SW 1271 (cell line): ENCODE measurements at places on chromosomes 5 and 9.

GRCh38 chr5:156094001-156094400 lies 233.0 kb upstream of the SGCD start:
- DNase-seq: no peak

GRCh38 chr5:146873186-146873917 lies 5.2 kb downstream of the PPP2R2B start:
- DNase-seq: no peak

DNA sequence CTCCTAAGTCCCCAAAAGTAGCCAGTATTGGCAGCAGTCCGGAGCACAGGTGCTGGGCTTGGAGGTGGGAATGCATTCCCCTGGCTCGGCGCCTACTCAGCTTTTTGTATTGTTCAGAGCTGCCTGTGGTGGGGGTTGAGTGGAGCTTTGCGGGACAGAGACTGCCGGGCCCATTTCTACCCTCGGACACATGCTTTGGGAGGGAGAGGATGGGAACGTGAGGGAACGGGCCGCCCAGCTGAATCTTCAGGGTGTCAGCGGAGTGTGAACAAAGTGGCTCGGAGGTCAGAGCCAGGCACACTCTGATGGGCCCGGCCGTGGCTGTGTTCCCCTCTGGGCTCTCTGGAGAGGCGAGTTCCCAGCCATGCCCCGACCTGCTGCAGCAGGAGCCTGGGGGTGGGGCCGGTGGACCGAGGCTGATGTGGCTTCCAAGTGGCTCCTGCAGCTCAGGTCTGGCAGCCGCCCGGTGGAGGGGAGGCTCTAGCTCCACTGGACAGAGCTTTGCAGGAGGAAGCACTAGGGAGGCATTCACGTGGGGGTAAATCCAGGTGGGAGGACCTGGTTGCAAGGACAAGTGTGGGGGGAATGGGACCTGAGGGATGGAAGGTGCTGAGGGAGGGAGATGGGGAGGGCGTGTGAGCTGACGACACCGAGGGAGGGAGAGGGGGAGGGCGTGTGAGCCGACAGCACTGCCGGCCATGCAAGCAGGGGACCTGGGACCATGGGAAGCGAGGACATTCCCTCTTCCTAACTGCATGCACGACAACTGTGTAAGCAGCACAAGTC lies 31.1 kb upstream of the SLC6A3 start:
- no peak for DNase-seq

DNA sequence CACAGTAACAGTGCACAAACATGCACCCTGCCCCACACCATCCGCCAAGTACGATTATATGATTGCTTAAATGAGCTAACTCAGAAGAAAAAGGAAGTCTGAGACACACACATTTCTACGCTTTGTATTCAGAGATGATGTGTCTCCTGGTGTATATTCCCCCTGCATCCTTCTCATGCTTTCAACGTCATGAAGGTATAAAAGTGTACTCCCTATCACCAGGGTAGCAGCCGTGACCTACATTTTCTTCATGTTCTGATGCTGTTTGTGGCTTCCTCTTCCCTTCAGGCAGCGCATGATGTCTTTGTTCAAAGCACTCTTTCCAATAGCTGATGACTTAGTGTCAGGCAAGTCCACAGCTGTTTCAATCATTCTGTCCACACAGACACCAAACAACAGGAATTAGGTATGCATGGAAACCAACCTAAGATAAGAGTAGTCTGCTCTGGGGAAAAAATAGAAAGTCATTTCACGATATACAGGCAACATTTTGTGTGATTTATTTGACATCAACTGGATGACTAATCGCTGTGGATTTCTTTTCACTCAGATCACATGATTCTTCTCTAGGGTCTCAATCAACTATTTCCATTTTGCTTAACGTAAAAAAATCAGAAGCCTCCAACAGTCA lies 269.4 kb upstream of the PTGER4 start:
- no peak for DNase-seq
